ENCODE measurements at places on chromosomes 5 and 9.
A peak's percentile ranks its signal among the peaks of the same experiment; 100 is the strongest.

DNA sequence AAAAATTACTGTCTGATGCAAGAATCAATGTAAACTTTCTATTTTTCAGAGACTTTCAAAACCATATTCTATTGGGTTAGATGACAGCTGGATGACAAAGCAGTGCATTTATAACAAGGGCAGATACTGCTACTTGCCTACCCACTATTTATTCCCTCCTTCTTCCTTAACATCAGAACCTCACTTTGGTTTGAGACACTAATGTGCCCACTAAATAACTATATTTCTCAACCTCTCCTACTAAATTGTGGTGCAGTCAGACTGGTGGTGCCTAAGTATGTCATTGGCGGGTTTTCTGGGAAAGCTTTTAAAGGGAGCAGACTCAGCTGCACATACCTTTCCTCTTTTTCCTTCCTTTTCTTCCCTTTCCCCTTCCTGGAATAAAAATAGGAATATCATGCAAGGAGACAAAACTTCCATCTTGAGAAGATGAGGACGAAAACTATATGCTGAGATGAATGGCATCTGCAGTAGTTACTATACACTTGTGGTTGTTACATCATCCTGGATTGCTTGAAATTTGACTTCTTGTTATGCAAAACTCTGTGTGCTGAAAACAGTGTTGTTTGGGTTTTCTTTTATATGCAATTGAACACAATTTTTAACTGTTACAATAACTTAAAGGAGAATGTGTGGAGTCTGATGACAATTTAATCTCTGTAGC lies 43.8 kb downstream of the PRR16 start:
- DNase-seq = no peak

DNA sequence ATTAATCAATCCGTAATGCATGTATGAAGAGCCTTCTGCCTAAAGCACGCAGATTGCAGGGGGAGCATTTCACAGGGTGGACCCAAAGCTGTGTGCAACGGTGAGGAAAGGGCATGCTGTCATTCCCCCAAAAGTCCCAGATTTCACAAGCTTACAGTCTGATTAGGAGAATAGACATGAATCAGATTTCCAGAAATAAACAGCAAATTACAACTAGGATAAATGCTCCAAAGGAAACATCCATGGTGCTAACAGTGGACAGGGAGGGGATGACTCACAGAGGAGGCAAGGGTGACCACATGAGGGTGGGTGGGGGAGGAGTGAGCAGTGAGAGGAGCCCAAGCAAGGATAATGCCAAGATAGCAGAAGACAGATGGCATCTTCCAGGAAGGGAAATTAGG lies 258.4 kb upstream of the TAS2R1 start:
- DNase-seq = no peak

GRCh38 chr5:133052317-133053175 lies 733 bp downstream of the HSPA4 start:
- peak; percentile 75 for DNase-seq

DNA sequence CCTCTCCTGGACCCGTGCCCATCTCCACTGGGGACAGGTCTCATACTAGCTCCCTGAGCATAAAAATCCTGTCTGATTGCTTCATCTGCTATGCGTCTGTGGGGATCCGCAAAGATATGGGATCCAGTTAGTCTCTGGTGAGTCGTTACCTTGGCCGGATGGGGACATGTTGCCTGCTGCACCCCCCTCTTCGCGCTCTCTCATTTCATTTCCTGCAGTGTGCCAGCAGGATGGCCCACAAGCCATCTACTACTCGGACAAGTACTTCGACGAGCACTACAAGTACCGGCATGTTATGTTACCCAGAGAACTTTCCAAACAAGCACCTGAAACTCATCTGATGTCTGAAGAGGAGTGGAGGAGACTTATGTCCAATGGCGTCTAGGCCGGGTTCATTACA lies 17.0 kb upstream of the CEP78 start:
- no peak for DNase-seq

DNA sequence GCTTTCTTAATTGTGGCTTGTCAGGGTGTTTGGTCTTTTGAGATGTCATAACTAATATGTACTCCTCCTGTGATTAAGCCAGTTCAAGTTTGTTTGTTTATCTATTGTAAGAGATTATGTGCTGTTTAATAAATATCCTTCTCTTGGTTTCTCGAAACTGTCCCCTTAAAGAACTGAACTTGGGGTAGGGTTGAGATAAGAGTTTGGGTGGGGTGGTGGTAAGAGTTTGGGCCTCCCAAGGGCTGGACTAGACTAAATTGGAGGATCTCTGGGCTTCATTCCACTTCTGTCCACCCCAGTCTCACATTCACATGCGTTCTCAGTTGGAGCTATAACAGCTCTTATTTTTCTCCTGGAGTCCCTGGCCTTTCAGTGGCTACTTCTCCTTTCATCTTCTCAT lies 38.2 kb downstream of the AQP7 start:
- no peak for DNase-seq

DNA sequence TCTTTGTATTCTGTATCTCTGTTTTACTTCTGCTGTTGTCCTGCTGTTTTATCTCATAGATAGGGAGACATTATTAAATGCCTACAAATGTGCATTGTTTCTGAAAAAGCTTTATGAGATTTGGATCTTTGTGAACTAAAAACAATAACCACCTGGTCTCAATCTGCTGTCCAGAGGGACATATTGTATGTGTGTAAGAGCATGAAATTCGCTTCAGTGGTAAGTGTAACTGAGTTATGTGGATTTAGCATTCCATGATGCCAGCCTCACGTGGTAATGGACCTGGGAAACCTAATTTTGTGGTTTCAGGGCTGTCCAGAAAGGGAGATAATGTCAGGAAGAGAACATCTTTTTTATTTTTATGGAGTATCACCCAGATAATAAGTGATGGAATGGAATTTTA lies 119.3 kb downstream of the GDNF start:
- no peak for DNase-seq

- no peak for DNase-seq
Measured at GRCh38 chr5:146395193-146395592, 51.9 kb upstream of the TCERG1 start.

GRCh38 chr5:115713408-115713807 lies 87.6 kb upstream of the TMED7 start:
- DNase-seq = no peak

- no peak for DNase-seq
Measured at GRCh38 chr5:158857976-158858375, 241.7 kb downstream of the EBF1 start.

GRCh38 chr5:14218897-14219573 lies 75.9 kb downstream of the TRIO start:
- DNase-seq = peak; percentile 55

- DNase-seq = peak; percentile 32
Measured at GRCh38 chr5:65440456-65440855, 41.3 kb downstream of the ADAMTS6 start.

DNA sequence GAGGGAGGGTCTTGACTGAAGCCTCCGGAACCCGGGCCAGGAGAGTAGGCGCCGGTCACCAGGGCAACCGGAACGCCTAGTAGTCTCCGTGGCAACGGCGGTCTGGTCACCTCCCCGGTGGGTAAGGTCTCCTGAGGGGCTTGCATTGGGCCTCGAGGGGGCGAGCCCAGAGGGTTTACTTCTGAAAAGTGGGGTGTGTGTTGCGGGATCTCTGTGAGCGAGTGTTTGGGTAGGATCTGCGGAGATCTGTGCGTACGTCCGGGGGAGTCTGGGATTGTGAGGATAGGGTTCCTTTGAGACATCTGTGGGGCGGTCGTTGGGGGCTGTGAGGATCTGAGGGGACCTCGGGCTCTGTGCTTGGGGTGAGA lies at the start of gene FAM221B:
Gene FAM221B, minus strand, starts transcription at position 17 of the 368 bp plus-strand sequence. CDS start 2,571 bp downstream, outside the sequence.
- no peak for DNase-seq
